Stimulated activated CD8-positive, alpha-beta memory T cell treated with anti-CD3 and anti-CD28 coated beads, Interleukin-4, amount 100 ng/mL, for 4 hours (primary cell): ENCODE measurements at places on chromosomes 5 and 9.

- no peak for DNase-seq
Measured at GRCh38 chr9:18404434-18405029, 69.4 kb upstream of the ADAMTSL1 start.

DNA sequence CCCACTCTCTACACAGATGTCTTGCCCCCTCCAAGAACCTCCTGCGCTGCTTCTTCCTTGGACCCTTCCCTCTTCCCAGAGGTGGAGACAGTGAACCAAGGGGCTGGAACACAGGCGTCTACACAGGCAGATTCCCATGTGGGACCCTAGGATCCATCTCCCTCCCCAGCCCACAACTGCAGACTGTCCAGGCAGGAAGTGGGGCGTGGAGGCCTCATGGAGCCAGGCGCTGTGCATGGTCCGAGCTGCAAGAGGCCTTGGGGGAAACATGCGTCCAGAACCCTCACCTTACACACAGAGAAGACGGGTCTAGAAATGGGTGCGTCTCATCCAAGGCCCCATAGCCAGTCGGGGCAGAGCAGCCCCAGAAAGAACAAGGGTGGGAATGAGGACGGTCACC, 117.5 kb downstream of the VAV2 start:
- DNase-seq: no peak

DNA sequence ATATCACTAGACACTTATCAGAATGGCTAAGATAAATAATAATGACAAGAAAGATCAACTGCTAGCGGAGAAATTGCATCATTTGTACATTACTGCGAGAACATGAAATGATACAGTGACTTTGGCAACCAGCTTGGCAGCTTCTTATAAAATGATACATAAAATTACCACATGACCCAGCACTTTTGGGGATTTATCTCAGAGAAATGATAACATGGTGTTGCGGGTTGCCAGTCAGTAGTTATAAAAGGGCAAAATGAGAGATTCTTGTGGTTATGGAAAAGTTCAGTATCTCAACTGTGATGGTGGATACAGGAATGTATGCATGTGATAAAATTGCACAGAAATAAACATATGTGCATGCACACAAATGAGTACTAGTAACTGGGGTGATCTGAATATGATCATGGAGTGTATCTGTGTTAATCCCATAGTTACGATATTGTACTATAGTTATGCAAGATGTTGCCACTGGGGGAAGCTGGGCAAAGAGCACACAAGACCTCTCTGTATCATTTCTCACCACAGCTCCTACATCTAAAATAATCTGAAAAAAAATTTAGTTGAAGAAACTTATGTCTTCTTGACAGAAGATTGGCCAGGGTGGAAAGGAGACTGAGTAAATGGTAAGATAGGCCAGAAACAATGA, 128.9 kb downstream of the NXNL2 start:
- DNase-seq: no peak

DNA sequence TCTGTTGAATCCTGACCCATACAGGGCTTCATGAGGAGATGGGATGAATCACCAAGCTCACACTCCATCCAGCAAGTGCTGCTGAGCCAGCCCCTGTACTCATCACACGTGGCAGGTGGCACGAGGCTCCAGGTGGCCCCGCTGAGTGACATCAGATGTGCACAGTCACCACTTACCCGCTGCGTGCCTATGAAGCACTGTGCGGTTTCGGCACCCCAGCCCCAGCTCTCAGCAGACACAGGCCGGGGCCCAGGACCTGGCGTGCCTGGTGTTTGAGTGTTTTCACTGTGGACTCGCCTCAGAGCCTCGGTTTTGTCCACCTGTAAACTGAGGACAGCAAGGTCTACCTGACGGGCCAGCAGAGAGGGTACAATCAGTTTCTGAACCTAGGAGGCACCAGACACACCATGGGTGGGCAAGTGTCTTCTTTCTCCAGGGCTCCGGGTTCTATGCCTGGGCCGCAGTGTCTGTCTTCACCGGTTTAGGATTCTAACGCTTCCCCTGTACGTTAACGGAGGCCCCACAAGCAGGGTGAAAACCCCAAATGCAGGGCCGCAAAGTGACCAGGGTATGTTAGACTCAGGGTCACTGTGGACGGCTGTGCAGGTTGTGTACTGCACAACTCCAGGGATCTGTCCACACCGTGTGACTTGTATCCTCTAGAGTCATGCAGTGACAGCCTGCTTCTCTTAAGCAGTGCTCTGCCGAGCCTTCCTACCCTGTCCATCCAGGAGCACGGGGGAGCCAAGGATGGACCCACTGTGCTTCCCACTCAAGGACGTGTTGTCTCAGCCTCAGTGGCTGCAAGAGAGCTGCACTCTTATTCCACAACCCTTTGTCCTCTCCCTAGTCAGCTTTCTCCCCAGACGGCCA, 44.3 kb upstream of the COL5A1 start:
- no peak for DNase-seq

DNA sequence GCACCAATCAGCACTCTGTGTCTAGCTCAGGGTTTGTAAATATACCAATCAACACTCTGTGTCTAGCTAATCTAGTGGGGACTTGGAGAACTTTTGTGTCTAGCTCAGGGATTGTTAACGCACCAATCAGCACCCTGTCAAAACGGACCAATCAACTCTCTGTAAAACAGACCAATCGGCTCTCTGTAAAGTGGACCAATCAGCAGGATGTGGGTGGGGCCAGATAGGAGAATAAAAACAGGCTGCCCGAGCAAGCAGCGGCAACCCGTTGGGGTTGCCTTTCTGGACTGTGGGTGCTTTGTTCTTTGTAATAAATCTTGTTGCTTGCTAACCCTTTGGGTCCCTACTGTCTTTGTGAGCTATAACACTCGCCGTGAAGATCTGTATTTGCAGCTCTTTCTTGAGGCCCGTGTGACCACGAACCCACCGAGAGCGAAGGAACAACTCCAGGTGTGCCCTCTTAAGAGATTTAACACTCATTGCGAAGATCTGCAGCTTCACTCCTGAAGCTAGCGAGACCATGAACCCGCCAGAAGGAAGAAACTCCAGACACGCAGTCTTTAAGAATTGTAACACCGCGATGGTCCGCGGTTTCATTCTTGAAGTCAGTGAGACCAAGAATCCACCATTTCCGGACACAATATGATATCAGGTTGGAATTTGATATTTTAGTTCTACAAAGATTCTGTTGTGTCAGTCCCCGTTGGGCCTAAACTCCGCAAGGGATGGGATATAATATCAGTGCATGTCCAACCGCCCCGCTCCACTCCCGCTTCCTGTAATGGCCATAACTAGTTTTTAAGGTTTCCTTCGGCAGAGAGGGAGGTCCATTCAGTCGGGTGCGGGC, 740 bp upstream of the TRMT10B start:
- DNase-seq: no peak
